Activated effector memory CD4-positive, alpha-beta T cell treated with anti-CD3 and anti-CD28 coated beads, Interleukin-2, amount 50 U/mL, for 16 hours (primary cell): ENCODE measurements at places on chromosomes 3 and 15.
A peak's percentile ranks its signal among the peaks of the same experiment; 100 is the strongest.

- no peak for DNase-seq
Measured at GRCh38 chr3:63921741-63922482, 9.7 kb upstream of the SCAANT1 start.

GRCh38 chr3:52372822-52373504 lies 56.8 kb downstream of the DNAH1 start:
- DNase-seq, result no peak

DNA sequence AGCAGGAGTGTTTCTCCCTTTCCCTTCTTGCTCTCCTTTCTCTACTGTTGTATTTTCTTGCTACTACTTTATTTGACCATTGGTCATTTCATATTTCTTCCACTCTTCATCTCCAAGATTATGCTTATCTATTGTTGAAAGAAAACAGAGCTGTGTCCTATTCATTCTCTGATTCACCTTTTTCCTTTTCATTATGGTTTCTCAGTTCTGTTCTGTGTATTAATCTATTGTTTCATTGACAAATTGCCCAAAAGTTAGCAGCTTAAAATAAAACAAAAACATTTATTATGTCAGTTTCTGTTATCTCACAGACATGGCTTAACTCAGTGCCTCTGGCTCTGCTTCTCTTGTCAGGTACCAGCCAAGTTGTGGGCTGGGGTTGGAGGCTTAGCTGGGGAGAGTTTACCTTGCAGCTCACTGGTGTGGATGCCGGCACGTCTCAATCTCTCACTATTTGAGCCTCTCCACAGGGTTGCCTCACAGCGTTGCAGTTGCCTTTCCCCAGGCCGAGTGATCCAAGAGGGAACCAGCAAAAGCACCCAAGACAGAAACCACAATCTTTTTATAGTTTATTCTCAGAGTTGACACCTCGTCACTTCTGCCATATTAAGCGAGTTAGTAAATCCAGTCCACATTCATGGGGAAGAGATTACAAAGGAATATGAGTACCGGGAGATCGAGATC lies 36.9 kb upstream of the FILIP1L start:
- no peak for DNase-seq

- DNase-seq, result no peak
Measured at GRCh38 chr3:151926956-151927355, 53.5 kb downstream of the SUCNR1 start.

GRCh38 chr15:62455441-62455921 lies 290.4 kb upstream of the C2CD4B start:
- DNase-seq, result no peak

GRCh38 chr3:127834771-127835170 lies 12.5 kb upstream of the MGLL start:
- no peak for DNase-seq

DNA sequence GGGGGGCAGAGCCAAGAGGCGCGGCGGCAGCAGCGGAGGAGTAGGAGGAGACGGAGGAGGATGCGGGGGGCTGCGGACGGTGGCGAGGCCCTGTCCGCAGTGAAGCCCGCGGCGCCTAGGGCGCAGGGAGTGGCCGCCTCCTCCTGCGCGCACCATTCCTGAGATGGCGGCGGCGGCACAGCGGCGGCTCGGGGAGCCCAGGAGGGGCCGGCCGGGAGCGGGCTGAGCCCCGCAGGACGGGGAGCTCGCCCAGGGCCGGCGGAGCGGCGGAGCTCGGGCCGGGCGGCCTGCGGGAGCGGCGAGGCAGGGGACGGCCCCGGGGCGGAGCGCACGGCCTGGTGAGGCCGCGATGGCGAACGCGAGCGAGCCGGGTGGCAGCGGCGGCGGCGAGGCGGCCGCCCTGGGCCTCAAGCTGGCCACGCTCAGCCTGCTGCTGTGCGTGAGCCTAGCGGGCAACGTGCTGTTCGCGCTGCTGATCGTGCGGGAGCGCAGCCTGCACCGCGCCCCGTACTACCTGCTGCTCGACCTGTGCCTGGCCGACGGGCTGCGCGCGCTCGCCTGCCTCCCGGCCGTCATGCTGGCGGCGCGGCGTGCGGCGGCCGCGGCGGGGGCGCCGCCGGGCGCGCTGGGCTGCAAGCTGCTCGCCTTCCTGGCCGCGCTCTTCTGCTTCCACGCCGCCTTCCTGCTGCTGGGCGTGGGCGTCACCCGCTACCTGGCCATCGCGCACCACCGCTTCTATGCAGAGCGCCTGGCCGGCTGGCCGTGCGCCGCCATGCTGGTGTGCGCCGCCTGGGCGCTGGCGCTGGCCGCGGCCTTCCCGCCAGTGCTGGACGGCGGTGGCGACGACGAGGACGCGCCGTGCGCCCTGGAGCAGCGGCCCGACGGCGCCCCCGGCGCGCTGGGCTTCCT lies at the start of gene GPR27:
Gene GPR27, plus strand, starts transcription at position 155 of the 909 bp plus-strand sequence. Its CDS starts 195 bp downstream, at position 350.
- DNase-seq, result peak; percentile 68

DNA sequence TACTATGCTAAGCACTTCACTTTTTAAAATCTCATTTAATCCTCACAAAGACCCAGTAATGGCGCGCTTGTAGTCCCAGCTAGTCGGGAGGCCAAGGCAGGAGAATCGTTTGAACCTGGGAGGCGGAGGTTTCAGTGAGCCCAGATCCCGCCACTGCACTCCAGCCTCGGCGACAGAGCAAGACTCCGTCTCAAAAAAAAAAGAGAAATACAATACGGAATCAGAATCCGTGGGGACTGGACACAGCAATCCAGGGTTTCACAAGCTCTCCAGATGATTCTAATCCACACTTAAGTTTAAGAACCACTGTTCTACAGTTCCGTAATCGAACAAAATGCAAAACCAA lies 426 bp upstream of the SUMF1 start:
- no peak for DNase-seq

DNA sequence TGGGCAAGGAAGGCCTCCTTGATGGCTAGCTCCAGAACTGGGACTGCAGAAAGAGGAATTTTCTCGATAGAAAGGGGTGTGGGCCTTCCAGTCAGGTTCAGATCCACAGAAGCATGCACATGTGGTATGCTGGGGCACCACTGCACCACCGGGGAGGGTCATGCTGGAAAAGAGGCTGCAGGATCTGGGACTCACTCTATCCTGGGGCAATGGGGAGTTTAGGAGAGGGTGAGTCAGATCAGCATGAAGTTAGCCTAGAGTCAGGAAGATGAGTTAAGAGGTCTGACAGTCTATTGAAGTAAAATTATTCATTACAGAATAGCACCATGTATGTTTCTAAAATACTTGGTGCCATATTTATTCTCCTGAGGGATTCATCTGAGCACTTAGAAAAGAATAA lies 130.2 kb upstream of the TOPAZ1 start:
- no peak for DNase-seq

DNA sequence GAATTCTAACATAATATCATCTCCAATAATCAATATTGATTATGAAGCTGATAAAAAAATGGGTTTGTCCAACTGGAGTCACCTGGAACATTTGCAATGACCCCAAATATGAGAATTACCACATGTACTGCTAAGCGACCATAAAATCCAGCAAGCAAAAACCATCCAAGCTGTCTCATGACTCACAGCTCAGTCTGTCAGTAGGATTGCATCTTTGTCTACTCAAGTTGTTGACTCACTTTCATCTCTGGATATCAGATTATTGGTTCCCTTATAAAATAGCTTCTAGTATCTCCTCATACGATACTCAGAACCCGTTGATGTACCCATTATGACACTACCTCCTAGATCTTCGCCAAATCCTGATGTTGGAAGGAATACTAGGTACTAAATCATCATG lies 209.8 kb upstream of the ATP11B start:
- DNase-seq, result no peak

- no peak for DNase-seq
Measured at GRCh38 chr3:38345879-38346586, 552 bp upstream of the XYLB start.

GRCh38 chr3:59818033-59818918 lies 768.5 kb upstream of the CFAP20DC start:
- no peak for DNase-seq

- DNase-seq, result peak; percentile 88
Measured at GRCh38 chr3:195133462-195133861, 137.5 kb downstream of the XXYLT1 start.

DNA sequence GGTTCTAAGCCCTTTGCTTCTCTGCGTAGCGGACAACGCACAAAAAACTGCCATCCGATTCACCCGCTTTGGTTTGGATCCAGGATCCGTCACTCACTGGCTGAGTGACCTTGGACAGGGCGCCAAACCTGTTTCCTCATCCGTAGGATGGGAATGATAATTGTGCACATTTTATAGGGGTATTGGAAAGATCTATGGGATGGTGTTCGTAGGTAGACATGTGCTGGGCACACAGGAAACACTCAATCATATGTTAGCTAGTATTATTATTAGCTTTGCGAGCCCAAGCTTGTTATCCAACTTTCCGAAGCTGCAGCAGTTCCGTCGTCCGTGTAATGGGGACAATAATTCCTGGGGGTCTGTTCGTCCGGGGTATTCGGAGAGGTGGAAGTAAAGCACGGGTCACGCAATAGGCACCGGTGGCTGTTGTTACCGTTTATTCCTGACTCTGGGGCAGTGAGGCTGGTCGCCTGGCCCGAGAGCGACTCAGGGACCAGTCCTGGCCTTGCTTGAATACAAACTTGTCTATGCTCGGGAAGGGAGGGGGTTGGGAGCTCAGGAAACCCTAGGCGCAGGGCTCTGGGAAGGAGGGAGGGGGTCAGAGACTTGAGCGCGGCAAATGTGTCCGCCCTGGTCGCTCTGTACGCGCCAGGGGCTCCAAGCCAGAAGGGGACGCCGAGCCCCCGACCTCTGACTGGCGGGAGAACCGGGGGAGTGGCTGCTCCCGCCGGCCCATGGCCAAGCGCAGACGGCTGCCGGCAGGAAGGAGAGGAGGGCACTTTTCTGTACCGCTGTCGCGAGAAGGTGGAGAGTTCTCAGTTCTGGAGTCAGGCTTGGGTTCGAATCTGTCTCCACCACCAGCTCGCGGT lies 1.3 kb downstream of the SPSB4 start:
- no peak for DNase-seq

DNA sequence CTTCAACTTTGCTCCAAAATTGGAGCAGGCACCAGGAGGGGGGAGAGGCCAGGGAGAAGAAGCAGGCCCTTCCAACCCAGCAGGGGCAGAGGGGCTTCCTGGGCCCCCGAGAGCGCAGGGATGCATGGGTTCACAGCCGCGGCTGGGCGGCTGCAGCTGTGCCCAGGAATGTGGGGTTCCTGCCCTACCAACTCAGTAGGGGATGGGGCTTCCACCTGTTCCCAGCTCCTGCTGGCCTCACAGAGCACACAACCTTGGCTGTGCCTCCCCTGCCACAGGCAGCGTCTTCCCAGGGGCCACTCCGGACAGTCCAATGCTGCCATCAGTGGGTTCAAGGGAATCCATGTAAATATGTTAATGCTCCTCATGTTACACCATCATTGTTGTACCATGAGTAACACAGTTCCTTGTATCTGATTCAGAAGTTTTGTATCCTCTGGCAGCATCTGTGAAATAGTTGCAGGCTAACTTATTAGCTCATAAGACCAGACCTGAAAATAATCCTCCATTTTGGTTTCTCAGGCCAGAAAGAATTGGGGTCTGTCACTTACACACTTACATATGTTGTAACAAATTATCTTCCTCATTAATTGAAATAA lies 12.1 kb upstream of the SIAH2 start:
- no peak for DNase-seq

- DNase-seq, result no peak
Measured at GRCh38 chr3:96960661-96961330, 146.4 kb downstream of the EPHA6 start.

DNA sequence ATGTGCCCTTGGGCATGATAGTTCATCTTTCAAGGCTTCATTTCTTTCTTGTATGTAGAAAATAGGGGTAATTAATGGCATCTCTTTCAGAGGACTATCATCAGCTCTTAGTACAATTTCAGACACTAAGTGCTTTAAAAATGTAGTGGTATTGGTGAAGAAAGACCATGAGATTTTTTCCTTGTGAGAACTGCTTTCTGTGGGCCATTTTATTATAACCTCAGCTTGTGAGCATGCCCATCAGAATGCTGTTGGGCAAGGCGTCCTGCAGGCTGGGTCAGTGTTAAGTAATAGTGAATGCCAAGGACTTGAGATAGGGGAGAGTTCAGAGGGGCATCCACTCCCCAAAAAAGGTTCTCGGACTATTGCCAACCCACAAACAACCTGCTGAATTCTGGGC lies 187.9 kb downstream of the GHSR start:
- DNase-seq, result no peak

DNA sequence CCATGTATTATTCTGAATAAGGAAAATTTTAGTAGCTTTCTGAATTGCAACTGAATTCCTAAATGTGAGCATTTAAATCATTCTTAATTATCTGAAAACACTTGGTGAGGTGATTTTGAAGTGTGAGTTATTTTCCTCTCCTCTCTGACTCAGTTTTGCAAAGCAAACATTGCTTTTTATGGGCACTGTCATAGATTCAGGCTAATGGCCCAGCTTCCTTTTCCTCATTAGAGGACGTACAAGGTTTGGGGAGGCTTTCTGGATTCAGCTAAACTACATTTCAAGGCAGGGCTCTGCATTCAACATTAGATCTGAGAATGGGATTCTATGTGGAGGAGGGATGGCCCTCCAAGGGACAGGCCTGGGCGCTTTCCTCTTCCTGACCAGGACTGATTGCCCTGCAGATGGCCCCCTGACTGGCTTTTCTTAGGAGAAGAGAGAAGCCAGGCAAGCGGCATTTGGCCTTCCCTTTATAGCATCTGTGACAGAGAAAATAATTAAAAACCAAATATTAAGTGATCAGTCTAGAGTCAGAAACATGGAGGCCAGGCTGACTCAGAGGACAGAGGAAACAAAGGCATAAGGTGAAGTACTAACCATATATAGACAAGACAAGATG lies 53.0 kb upstream of the STXBP5L start:
- no peak for DNase-seq

- no peak for DNase-seq
Measured at GRCh38 chr15:70569091-70569713, 194.2 kb downstream of the UACA start.

- no peak for DNase-seq
Measured at GRCh38 chr3:148932972-148933371, 58.4 kb upstream of the GYG1 start.
